A375 (cell line): ENCODE measurements at places on chromosomes 3 and 15. TPM values are rescaled to one million over a fixed set of nuclear protein-coding genes. Genes with fewer than 3 reads are reported as not detected.

The SPATA12 gene
- 0.29 TPM in 1 of 2 replicates, not detected in the other for total RNA-seq

The MITF gene
- total RNA-seq: 22.0 and 25.9 TPM in 2 replicates

The LSAMP gene
- total RNA-seq: 2.4 and 3.0 TPM in 2 replicates

The FSIP1 gene
- total RNA-seq: 1.6 and 2.6 TPM in 2 replicates

The RTP3 gene
- total RNA-seq: 0.08 TPM in 1 of 2 replicates, not detected in the other

The GPX1 gene
- total RNA-seq: 431 and 518 TPM in 2 replicates

The PAK2 gene
- total RNA-seq: 24.3 and 26.5 TPM in 2 replicates

The FEZF2 gene
- total RNA-seq: not detected in 2 replicates

The CNTN3 gene
- total RNA-seq: 1.3 and 1.7 TPM in 2 replicates

The SAMD7 gene
- total RNA-seq: not detected in 2 replicates

The VIPR1 gene
- 13.3 and 13.5 TPM in 2 replicates for total RNA-seq

The ALDH1A2 gene
- total RNA-seq: not detected in 2 replicates

The PLS1 gene
- total RNA-seq: 7.4 and 8.8 TPM in 2 replicates

The CCDC14 gene
- 45.3 and 57.0 TPM in 2 replicates for total RNA-seq

The HDAC11 gene
- total RNA-seq: 5.6 and 7.2 TPM in 2 replicates

The C2CD4A gene
- not detected in 2 replicates for total RNA-seq

The CHRD gene
- total RNA-seq: 0.11 TPM in 1 of 2 replicates, not detected in the other

The TXNRD3 gene
- total RNA-seq: 6.9 and 8.7 TPM in 2 replicates

The STAB1 gene
- total RNA-seq: 0.15 TPM in 1 of 2 replicates, not detected in the other

The RGMA gene
- 0.72 and 1.8 TPM in 2 replicates for total RNA-seq

The MYO5C gene
- 1.5 and 1.8 TPM in 2 replicates for total RNA-seq

The PAK6 gene
- 0.64 and 0.91 TPM in 2 replicates for total RNA-seq

The SMCO1 gene
- not detected in 2 replicates for total RNA-seq

The EIF3J gene
- 65.3 and 67.4 TPM in 2 replicates for total RNA-seq
